ENCODE measurements at places on chromosomes 1 and 21. TPM values are rescaled to one million over a fixed set of nuclear protein-coding genes. Genes with fewer than 3 reads are reported as not detected.

Gene NUP210L
- total RNA-seq, result 23.0 TPM

Gene ANGPTL1
- 5.0 TPM for total RNA-seq

Gene MAP3K21
- total RNA-seq, result 80.2 TPM

Gene RYR2
- 9.1 TPM for total RNA-seq

DNA sequence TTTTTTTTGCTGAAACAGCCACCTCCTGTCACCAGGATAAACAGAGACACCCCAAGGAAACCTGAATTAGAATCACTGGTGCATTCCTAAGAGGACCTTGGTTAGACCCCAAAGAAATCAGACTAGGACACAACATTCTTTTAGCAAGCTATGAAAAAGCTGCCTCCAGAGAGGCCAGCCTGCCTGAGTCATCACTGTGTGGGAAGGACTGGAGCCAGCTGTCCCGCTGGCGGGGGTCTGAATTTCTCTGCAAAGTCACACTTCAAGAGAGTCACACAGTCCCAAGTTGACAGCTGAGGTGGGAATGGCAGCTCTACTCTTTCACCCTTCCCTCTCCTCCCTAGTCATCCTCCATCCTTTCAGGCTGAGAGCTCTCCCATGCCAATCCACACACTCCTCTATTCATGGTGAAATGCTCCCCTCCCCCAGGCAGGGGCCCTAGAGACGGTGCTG lies 405.0 kb upstream of the POU3F1 start:
- no peak for DNase-seq
- H3K4me1 ChIP-seq, result no peaks in the 10 kb centered on the region
- H3K27ac ChIP-seq, result no peak overlapping the region
- no peak overlapping the region for H3K4me3 ChIP-seq
- no peaks in the 10 kb centered on the region for H3K36me3 ChIP-seq
- no peaks in the 10 kb centered on the region for H3K27me3 ChIP-seq

- H3K27me3 ChIP-seq, result no peaks in the 10 kb centered on the region
- no peak for DNase-seq
- no peaks in the 10 kb centered on the region for H3K4me1 ChIP-seq
- no peak overlapping the region for H3K27ac ChIP-seq
These were observed 29.5 kb downstream of the TUT4 start for GRCh38 chr1:52523376-52523775.

DNA sequence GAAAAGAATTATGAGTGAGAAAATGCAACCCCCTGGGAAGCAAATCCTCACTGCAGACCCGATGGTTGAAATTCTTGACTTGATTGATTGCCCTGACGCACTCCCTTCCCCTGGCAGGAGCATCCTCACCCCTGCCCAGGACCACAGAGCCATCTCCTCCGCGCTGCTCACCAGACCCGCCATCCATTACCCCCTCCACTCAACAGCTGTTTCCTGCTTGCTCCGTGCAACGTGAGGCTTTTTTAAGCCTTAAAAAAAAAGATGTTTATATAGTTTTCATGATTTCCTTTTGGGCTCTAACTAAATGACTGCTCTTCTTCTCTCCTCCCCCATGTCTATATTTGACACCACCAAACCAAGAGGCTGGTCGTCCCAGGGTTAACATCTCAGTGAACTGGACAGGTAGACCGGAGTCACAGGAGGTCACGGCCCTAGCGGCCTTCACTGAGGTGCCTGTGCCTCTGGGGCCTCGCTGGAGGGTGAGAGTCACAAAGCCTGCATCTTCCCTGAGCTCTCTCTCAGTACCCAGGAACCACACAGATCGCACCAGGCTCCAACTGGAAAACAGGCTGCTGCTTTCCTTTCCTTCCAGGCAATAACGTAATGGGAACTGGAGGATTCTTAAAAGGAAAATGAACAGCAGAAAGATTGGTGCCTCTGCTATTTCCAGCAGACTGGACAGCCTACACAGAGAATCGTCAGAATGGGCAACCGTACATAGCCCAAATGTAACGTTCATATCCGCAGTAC lies 49.8 kb downstream of the ZBTB18 start:
- no peak overlapping the region for H3K27ac ChIP-seq
- H3K4me3 ChIP-seq, result no peak overlapping the region
- H3K36me3 ChIP-seq, result no peaks in the 10 kb centered on the region
- no peaks in the 10 kb centered on the region for H3K4me1 ChIP-seq

GRCh38 chr1:9125325-9125724 lies 3.6 kb downstream of the GPR157 start:
- no peak for DNase-seq
- no peaks in the 10 kb centered on the region for H3K36me3 ChIP-seq
- no peaks in the 10 kb centered on the region for H3K27me3 ChIP-seq
- no peak overlapping the region for H3K4me3 ChIP-seq

DNA sequence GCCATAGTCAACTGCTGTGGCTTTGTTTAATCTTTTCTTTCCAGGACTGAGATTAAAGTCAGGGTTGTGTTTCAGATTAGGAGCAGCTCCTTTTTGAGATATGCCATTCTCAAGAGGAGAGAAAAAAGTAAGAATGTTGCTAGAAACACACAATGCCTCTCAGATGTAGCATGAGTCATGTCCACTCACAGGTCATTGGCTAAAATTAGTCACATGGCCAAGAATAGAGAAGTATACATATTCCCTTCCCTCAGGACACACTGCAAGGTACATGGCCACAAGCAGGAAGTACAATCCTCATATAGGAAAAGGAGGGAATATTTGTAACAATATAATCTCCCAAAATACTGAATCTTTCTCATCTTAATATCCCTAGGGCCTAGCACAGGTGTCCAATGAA lies 141.9 kb upstream of the PTBP2 start:
- no peak overlapping the region for H3K4me3 ChIP-seq
- no peaks in the 10 kb centered on the region for H3K36me3 ChIP-seq
- H3K4me1 ChIP-seq, result no peaks in the 10 kb centered on the region
- no peak overlapping the region for H3K27ac ChIP-seq
- H3K27me3 ChIP-seq, result no peaks in the 10 kb centered on the region

DNA sequence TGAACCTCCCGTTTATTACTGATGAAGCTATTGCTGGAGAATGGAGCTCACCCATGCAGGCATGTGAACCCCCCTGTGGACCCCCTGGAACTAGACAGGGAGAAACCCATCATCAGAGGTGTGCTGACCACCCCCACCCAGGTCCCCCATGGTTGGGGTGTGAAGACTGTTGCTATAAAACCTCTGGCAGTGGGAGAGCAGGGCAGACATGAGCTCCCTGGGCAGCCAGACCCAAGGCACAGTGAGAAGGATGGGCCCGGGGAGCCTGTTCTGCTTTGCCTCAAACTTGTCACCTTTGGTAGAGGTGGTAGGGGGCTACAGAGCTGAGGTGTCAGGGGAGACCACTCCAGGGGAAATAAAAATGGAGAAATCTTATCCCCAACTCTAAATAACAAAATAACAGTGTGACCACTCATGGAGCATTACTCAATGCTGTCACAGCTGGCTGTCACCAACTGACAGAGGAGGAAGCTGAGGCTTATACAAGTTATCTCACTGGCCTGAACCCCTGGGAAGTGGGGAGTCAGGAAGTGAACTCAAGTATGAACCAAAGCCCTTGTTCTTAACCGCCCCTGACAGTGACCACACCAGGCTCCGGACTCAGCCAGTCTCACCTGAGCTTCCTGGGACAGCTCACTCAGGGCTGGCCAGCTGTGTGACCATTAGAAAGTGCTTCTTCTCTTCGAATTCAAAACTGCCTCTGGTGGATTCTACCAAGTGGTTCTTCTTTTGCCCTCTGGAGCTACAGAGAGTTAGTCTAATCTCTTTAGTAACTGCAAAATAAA lies 698.8 kb downstream of the MATN1 start:
- H3K27ac ChIP-seq, result no peak overlapping the region
- H3K27me3 ChIP-seq, result no peaks in the 10 kb centered on the region
- DNase-seq, result no peak

DNA sequence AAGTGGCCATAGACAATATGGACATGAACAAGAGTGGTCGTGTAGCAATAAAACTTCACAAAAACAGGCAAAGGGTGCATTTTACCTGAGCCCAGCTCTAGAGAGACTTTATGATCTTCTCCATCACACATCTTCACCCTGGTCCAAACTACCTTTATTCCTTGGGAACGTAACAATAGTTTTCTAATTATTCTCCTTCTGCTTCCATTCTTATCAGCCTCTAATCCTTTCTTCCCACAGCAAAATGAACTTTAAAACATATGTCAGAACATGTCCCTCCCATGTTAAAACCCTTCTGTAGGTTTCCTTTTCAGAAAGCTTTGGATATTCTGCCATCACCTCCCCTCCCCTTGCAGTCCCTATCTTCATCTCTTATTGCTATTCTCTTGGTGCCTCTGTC lies 395.2 kb upstream of the PLXNA2 start:
- H3K27me3 ChIP-seq, result no peaks in the 10 kb centered on the region
- H3K4me3 ChIP-seq, result no peak overlapping the region
- no peaks in the 10 kb centered on the region for H3K4me1 ChIP-seq
- DNase-seq, result no peak

DNA sequence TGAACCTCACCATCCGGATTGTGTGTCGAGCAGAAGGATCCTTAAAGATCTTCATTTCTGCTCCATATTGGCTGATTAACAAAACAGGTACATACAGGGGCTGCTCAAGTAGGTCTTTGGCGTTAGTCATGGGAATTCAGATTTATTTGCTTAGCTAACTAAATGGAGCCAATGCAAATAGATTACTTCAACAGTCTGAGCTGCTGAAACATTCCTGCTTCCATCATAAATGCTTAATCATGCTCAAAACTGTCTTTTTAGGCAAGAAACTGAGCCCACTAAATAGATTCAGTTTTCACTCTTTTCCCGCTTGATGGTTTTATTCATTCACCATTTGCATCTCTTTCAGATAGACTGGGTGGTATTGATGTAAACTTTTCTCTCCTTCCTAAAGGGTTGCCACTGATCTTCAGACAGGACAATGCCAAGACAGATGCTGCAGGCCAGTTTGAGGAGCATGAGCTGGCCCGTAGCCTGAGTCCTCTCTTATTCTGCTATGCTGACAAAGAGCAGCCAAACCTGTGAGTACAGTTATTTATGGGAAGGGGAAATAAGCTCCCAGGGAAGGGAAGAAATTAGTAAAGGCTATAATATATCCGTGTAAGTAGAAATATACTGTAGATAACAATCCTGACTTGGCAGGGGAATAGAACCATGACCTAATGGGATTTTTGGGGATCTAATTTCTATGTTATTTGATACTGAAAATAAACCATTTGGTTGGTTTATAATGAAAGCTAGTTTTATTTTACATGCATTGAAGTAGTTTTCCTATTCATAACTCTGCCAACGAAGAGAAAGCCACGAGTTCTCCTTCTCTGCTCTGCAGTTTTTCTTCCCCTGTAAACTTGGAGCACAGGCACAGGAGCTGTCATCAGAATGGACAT lies 126.4 kb downstream of the VPS13D start:
- DNase-seq, result no peak
- H3K27ac ChIP-seq, result no peak overlapping the region
- H3K27me3 ChIP-seq, result no peaks in the 10 kb centered on the region
- H3K4me3 ChIP-seq, result no peak overlapping the region
- H3K4me1 ChIP-seq, result no peaks in the 10 kb centered on the region

GRCh38 chr1:10399444-10399941 lies 629 bp downstream of the PGD start:
- H3K4me1 ChIP-seq, result peaks cover 23% of the 10 kb centered on the region
- DNase-seq, result peak; percentile 62
- peak overlapping the region; percentile 33 for H3K27ac ChIP-seq

DNA sequence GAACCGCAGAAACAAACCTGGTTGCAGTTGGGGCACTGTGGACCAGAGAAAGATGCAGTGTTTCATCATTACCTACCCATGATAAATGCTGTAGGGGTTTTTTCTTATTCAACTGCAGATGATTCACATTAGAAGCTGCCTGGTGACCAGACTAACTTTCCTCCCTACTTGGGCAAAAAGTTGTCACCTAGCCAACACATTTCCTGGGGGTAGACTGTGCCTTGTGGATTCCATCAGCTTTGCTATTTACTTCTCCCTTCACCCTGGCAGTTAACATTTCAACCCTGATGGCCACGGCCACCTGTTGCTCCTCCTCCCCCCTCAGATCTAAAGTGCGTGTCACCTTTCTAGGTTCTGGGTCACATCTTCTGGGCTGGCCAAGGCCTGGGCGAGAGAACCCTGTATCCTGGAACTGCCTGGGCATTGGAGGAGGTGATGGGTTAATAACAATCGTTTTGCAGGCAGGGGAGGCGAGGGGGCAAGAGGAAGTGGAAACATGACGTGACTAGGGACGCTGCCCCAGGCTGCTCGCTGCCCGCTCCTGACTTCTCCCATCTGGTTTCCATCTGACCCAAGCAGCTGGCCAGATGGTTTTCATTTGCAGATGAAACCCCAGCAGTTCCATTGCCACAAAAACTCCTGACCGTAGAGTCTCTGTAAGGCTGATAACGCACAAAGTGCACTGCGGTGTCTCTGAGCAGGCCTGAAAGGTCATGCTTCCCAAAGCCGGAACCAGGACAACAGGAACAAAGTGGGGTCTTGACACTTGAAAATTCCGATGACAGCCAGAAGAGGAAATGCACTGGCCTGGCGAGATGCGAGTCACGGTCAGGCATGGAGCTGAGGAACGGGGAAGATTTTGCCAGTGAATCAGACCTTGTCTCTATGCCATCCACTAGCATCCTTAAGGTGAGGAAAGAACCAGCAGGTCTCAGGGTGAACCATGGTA lies 36.6 kb downstream of the CAPZB start:
- H3K27ac ChIP-seq, result peak overlapping the region; percentile 74
- H3K4me1 ChIP-seq, result peaks cover 69% of the 10 kb centered on the region
- H3K36me3 ChIP-seq, result no peaks in the 10 kb centered on the region

- peak overlapping the region; percentile 95 for H3K27ac ChIP-seq
- peak; percentile 16 for DNase-seq
- no peaks in the 10 kb centered on the region for H3K27me3 ChIP-seq
- no peak overlapping the region for H3K4me3 ChIP-seq
These were observed 75.8 kb downstream of the RGL1 start for GRCh38 chr1:183880531-183881243.

DNA sequence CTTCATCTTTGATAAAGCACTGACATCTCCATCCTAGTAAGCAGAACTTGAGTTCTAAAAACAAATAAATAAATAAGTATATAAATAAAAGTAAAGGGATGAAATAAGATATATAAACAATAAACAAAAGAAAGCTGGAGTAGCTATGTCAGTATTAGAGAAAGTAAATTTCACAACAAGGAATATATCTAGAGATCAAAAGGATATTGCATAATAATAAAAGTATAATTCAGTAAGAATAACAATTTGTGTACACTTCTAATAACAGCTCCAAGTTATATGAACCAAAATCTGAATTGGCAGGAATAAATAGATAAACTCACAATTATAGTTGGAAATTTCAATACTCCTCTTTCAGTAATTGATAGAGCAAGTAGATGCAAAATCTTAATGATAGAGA lies 9.8 kb upstream of the CENPF start:
- H3K27me3 ChIP-seq, result no peaks in the 10 kb centered on the region
- no peak overlapping the region for H3K27ac ChIP-seq
- H3K4me3 ChIP-seq, result no peak overlapping the region
- no peaks in the 10 kb centered on the region for H3K36me3 ChIP-seq

- H3K4me3 ChIP-seq, result no peak overlapping the region
- H3K36me3 ChIP-seq, result no peaks in the 10 kb centered on the region
These were observed 17.5 kb downstream of the FBXO42 start for GRCh38 chr1:16334655-16335340.

Measured in testis (tissue), 5 donors.